ENCODE measurements at places on chromosomes 3 and 15.

DNA sequence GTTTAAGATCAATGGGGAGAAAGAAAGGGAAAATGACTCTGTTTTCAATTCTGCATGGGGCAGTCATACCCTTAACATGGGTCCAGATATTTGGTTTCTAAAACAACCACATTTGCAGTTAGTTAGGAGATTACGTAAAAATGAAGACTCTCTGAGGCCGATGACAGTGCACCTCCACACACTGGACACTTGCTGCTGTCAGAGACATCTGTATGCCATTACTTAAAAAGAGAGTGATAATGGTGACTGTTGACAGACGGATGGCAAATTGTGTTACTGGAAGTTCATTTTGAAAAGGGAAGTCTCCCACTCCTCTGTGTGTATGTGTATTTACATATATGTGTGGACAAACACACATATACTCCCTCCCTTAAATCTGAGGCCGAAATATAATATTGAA is 304.5 kb upstream of the SEMA6D start:
- no peak for DNase-seq

- DNase-seq, result no peak
Measured at GRCh38 chr3:4849739-4850138, 129.5 kb upstream of the BHLHE40 start.

GRCh38 chr3:194103505-194103904 is 32.4 kb upstream of the HES1 start:
- DNase-seq, result no peak

DNA sequence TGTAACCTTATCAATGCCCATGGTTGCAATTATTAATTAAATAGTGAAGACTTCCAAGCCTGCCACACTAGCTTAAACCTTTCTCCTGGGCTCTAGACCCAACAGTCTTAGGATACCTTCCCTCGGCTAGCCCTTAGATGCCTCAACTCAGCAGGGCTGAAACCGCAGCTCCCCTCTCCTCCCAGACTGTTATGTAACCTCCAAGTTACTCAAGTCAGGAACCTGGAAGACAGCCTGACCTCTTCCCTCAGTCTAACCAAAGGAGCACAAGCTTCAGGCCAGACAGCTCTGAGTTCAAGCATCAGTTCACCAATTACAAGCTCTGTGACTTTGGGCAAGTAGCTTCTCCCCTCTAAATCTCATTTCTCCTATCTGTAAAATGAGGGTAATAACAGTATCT is 70.5 kb upstream of the HACD2 start:
- DNase-seq, result no peak

DNA sequence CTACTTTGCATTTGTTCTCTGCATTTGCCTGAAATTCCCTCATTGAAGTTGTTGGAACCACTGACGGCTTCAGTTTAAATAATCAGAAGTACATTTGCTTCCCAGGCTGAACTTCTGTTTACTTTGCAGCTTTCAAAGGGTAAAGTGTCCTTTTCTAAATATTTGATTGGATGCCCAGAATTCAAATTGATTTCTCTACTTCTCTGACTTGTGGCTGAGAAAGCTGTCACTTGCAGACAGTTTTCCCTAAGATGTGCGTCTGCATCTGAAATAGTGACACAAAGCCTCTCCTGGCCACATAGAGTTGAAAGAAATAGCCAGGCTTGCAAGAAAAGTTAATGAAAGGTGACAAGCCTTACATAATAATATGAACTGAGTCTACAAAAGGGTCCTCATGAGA is 299.6 kb downstream of the THSD4 start:
- no peak for DNase-seq

GRCh38 chr15:34914317-34914716 is 55.2 kb downstream of the AQR start:
- DNase-seq, result no peak

Measured in amniotic epithelial cell (primary cell).